HCT116 (cell line): ENCODE measurements at places on chromosomes 11 and 22.

- no peak overlapping the region for H3K27ac ChIP-seq
- H3K36me3 ChIP-seq: no peaks in the 10 kb centered on the region
Observed at GRCh38 chr11:94895451-94895850, 77.9 kb downstream of the CWC15 start.

GRCh38 chr11:124123622-124124021 lies 8.4 kb downstream of the VWA5A start:
- H3K4me3 ChIP-seq: no peak overlapping the region
- DNase-seq: no peak
- H3K36me3 ChIP-seq: no peaks in the 10 kb centered on the region
- H3K27ac ChIP-seq: no peak overlapping the region
- H3K4me1 ChIP-seq: no peaks in the 10 kb centered on the region

DNA sequence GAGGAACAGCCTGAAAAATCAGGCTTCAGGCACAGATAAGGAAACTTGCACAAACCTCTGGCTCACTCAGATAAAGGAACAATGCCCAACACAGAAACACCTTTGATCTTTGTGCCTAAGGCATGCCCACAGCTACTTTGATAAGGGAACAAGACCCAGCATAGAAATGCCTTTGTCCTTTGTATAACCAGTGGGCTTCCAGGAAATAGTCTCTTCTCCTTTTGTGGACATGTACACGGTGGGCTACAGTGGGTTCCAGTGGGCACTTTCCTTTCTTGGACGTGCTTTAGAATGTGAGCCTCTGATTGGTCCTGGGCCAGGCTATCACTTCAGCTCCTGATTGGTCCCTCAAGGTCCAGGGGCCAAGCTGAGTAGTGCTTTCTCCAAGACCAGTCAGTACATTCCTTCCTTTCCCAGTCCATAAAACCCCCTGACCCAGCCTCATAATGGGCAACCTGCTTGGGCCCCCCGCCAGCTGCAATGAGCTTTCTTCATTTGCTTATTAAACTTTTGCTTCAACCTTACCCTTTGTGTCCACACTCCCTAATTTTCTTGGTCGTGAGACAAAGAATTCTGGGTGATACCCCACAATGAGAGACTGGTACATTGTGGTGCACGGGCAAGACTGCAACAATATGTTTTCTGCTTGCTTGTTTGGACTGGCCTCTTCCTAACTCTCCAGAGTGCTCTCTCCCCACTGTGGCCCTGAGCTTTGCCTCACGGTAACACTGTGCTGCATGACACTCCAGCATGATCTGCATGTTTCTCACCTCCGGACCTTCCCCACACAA lies 1.7 kb upstream of the CABIN1 start:
- H3K27me3 ChIP-seq: no peaks in the 10 kb centered on the region
- no peak for DNase-seq
- H3K27ac ChIP-seq: no peak overlapping the region
- peaks cover 8% of the 10 kb centered on the region for H3K4me1 ChIP-seq
- no peaks in the 10 kb centered on the region for H3K36me3 ChIP-seq

DNA sequence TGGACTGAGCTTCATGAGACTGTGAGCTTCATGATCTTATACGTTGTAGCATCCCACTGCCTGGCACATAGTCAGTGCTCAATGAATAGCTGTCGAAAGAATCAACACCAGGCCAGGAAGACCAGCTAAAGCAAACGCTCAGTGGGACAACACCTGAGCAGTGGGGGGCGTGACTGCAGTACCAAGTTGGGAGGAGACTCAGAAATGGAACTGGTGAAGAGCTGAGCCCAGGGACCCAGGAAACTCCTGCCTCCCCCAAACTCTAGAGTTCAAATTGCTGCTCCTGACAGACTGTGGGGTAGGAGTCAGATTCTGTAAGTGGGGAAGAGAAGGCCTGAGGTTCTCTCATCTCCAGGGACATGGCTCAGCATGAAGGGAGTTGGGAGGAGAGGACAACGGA lies 59.3 kb downstream of the MORC2 start:
- no peaks in the 10 kb centered on the region for H3K36me3 ChIP-seq
- H3K27ac ChIP-seq: no peak overlapping the region
- DNase-seq: no peak
- peaks cover 9% of the 10 kb centered on the region; the same call in 1 of the 2 replicates for H3K4me1 ChIP-seq
- no peak overlapping the region for H3K4me3 ChIP-seq

- peaks cover 5% of the 10 kb centered on the region; the same call in 1 of the 2 replicates for H3K36me3 ChIP-seq
- no peak overlapping the region for H3K27ac ChIP-seq
- DNase-seq: no peak
- no peak overlapping the region for H3K4me3 ChIP-seq
- H3K27me3 ChIP-seq: no peaks in the 10 kb centered on the region
- H3K4me1 ChIP-seq: peaks cover 4% of the 10 kb centered on the region; the same call in 1 of the 2 replicates
Observed at GRCh38 chr22:37818409-37819104, 4.6 kb upstream of the GALR3 start.

- H3K4me3 ChIP-seq: no peak overlapping the region
- no peaks in the 10 kb centered on the region for H3K4me1 ChIP-seq
- no peak overlapping the region for H3K27ac ChIP-seq
- no peaks in the 10 kb centered on the region for H3K27me3 ChIP-seq
- no peaks in the 10 kb centered on the region for H3K36me3 ChIP-seq
- no peak for DNase-seq
Observed at GRCh38 chr11:72343006-72343756, 91.2 kb downstream of the CLPB start.

- peaks cover 38% of the 10 kb centered on the region for H3K27me3 ChIP-seq
- no peak for DNase-seq
- no peaks in the 10 kb centered on the region; the same call in 1 of the 2 replicates for H3K4me1 ChIP-seq
- H3K27ac ChIP-seq: no peak overlapping the region
- no peak overlapping the region for H3K4me3 ChIP-seq
- H3K36me3 ChIP-seq: no peaks in the 10 kb centered on the region
Observed at GRCh38 chr11:120011836-120012235, 126.1 kb downstream of the TRIM29 start.

GRCh38 chr22:50025993-50026392 lies 13.4 kb upstream of the IL17REL start:
- no peak overlapping the region for H3K27ac ChIP-seq
- peaks cover 13% of the 10 kb centered on the region for H3K4me1 ChIP-seq
- no peaks in the 10 kb centered on the region for H3K36me3 ChIP-seq
- H3K4me3 ChIP-seq: no peak overlapping the region
- no peaks in the 10 kb centered on the region for H3K27me3 ChIP-seq
- DNase-seq: no peak

DNA sequence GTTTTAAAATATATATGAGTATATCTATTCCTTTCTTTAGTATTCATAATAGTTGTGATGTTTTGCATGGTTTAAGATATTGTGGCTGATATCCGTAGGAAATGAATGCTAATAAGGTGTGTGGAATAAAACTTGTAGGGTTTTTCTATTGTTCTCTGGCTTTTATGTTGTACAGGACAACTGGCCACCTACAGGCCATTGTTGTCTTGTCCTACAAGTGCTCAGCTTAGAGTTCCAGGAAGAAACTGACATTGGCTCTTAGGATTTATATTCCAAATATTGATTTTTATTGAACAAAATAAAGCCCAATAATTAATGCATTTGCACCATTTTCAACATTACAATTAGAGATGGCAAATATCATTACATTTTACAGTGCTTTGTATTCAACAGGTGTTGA lies 512.8 kb upstream of the TENM4 start:
- no peak overlapping the region for H3K27ac ChIP-seq
- no peak for DNase-seq
- no peak overlapping the region for H3K4me3 ChIP-seq
- H3K36me3 ChIP-seq: no peaks in the 10 kb centered on the region

- H3K4me1 ChIP-seq: no peaks in the 10 kb centered on the region
- H3K36me3 ChIP-seq: no peaks in the 10 kb centered on the region
- H3K27ac ChIP-seq: no peak overlapping the region
- DNase-seq: no peak
- H3K4me3 ChIP-seq: no peak overlapping the region
- H3K27me3 ChIP-seq: peaks cover 19% of the 10 kb centered on the region
Observed at GRCh38 chr11:130763087-130763980, 152.9 kb downstream of the SNX19 start.

DNA sequence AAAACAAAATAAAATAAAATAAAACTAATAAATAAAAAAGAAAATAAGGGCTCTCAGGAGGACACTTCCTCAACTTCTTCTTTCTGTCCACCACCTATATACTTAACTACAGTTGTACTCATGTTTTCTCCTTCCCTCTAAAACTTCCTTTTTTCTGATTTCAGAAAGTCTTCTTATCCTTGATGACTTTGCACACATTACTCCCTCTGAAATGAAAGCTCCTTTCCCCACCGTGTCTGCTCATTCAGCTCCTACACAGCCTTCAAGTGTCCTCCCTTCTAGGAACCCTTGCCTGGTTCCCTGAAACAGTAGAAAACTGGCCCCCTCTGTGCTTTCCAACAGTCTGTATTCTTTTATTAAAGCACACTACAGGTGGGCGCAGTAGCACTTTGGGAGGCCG lies 18.3 kb upstream of the DDX17 start:
- H3K27ac ChIP-seq: no peak overlapping the region
- no peak for DNase-seq
- H3K4me1 ChIP-seq: no peaks in the 10 kb centered on the region
- no peaks in the 10 kb centered on the region for H3K36me3 ChIP-seq
- no peak overlapping the region for H3K4me3 ChIP-seq

- no peak overlapping the region for H3K27ac ChIP-seq
- H3K4me1 ChIP-seq: no peaks in the 10 kb centered on the region
- H3K27me3 ChIP-seq: peaks cover 14% of the 10 kb centered on the region; the same call in 1 of the 2 replicates
- DNase-seq: no peak
- H3K36me3 ChIP-seq: no peaks in the 10 kb centered on the region
Observed at GRCh38 chr22:48138855-48139254, 1376.4 kb downstream of the TBC1D22A start.

GRCh38 chr11:112563808-112564207 lies 303.1 kb upstream of the PLET1 start:
- H3K36me3 ChIP-seq: no peaks in the 10 kb centered on the region
- peaks cover 32% of the 10 kb centered on the region for H3K27me3 ChIP-seq
- no peak for DNase-seq
- no peak overlapping the region for H3K27ac ChIP-seq

DNA sequence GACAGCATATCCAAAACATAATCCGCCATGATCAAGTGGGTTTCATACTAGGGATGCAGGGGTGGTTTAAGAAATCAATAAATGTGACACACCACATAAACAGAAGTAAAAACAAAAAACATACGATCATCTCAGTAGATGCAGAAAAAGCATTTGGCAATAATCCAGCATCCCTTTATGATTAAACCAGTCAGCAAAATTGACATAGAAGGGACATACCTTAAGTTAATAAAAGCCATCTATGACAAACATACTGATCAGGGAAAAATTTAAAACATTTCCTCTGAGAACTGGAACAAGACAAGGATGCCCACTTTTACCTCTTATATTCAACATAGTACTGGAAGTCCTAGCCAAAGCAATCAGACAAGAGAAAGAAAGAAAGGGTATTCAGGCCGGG lies 49.6 kb downstream of the GAS2 start:
- peaks cover 8% of the 10 kb centered on the region for H3K27me3 ChIP-seq
- no peak overlapping the region for H3K27ac ChIP-seq
- no peaks in the 10 kb centered on the region for H3K36me3 ChIP-seq
- DNase-seq: no peak

DNA sequence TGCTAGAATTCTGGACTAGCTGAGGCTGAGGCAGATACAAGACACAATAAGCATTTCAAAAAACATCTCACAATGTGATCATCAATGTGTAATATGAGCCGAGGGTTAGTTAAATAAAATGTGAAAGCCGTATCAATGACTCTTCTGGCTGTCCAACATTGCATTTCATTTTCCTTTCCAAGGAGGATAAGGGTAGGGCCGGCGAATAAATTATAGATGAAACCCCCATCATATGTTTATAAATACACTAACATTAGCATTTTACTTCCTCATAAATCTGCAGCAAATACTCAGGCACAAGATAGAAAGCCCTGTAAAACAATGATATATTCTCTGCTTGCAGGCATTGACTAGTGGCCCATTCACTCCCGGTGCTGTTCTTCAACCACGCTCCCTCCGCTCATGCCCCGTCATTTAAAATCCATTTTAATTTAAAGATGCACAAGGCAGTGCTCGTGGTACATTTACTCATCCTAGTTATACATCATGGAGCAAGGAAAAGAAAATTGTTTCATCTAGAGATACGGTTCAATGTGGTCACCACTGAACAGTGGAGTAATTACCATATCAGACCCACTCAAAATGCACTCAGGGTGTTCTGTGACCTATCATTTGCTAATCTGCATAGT lies 59.9 kb upstream of the RCN1 start:
- no peak overlapping the region for H3K4me3 ChIP-seq
- no peak overlapping the region for H3K27ac ChIP-seq
- peaks cover 27% of the 10 kb centered on the region for H3K27me3 ChIP-seq
- no peak for DNase-seq

DNA sequence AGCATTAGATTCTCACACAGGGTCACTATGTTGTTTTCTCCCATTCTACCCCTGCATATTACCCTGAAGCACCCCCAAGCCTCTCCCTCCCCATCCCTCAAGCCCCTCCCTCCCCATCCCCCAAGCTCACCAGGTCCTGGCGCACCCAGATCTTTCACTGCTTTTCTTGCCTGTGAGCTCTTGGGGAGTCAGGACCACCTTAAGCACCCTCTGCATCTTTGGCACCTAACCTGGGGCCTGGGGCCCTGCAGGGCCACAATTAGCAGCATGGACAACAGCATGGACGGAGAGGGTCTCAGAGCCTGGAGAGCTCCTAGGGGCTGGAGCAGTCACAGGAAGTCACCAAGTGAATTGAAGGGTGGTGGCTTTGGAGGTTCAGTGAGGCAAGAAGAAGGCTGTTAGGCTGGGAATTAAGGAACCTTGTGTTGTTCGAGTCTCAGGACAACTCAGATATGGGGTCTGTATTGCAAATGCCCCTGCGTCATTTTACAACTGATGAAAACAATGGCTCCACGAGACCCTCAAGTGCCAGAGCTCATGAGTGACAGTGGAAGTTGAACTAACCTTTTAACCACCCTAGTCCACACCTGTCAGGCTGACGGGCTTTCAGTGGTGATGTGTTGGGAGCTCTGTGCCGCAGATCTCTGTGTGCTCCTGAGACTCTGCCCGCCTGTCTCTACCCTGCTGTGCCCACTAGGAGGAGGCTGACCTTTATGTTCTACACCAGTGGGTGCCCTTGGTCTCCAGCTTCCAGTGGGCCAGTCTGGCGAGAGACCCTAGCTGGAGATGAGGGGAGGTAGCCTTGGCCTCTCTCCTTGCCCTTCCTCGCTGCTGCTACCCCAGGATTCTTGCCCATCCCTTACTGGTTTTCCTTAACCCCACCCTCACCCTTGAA lies 111.3 kb upstream of the OR4B1 start:
- DNase-seq: no peak
- peaks cover 34% of the 10 kb centered on the region for H3K4me1 ChIP-seq
- H3K27ac ChIP-seq: no peak overlapping the region
- H3K36me3 ChIP-seq: no peaks in the 10 kb centered on the region
- no peaks in the 10 kb centered on the region for H3K27me3 ChIP-seq
- no peak overlapping the region for H3K4me3 ChIP-seq

GRCh38 chr11:34525098-34525497 lies 11.5 kb upstream of the ELF5 start:
- H3K36me3 ChIP-seq: no peaks in the 10 kb centered on the region
- no peaks in the 10 kb centered on the region for H3K4me1 ChIP-seq
- H3K27me3 ChIP-seq: no peaks in the 10 kb centered on the region
- no peak overlapping the region for H3K4me3 ChIP-seq
- DNase-seq: no peak
